Vagina (tissue), 2 donors: ENCODE measurements at places on chromosomes 1 and 21.
A peak's percentile ranks its signal among the peaks of the same experiment; 100 is the strongest.

GRCh38 chr1:170461291-170461747, 70.6 kb upstream of the GORAB start:
- DNase-seq = no peak

GRCh38 chr1:205505791-205506190, 1.3 kb downstream of the CDK18 start:
- no peak for DNase-seq

DNA sequence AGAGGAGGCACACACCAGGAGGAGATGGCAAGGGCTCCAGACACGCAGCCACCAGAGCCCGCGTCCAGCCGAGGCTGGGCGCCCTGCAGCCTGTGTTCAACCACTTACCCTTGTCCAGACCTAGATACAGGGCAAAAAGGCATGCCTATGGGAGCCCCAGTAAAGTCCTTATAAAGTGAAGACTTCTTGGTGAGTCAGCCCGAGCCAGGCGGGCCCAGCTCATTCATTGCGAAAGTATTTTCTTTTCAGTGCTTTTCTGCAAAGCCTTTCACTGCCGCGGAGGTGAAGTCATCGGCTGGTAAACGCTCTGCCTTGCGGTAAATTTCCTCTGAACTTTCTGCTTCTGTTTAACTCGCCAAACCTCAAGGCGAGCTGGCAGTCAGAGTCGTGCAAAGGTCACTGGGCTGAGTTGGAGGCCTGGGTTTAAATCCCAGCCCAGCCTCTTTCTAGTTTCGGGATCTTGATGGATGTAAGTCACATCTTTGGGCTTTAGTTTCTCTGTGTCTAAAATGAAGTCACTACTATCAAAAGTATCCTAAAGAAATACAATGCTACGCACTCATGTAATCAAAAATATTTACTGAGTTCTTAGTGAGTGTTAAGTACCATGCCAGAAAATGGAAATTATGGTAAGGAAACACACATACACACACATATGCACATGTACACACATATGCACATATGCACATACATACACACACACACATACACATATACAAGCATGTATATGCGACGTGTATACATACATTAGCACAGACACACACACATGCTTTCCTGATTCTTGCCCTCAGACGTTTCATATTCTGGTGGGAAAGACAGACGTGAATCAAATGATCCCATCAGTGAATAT, 54.7 kb upstream of the IFFO2 start:
- DNase-seq = peak; percentile 97

DNA sequence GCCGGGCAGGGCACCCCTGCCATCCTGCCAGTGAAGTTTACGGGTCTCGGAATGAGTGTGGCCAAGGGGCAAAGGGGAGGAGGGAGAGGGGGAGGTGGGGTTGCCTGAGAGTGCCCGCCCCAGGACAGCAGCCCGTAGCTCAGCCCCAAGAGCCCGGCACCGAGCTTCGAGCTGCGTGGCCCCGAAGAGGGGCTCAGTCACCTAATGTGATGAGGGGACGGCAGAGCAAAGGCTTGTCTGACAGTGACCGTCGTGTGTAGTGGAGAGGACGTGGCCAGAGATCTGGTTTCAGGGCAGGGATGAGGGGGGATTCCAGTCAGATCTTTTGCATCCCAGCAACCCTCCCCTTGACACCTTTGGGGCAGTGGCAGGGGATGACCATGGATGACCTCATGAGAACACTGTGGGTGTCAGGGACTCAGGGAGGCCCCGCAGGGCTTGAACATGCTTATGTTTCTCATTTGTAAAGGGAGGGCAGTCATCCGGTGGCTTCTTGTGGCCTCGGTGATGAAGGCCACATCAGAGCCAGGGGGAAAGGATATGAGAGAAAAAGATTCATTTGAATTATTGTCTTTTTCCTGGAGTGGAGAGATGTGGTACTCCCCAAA, 1.1 kb upstream of the TRPM2 start:
- no peak for DNase-seq

GRCh38 chr1:5002676-5003075, 348.3 kb downstream of the AJAP1 start:
- peak; percentile 6 for DNase-seq

- no peak for DNase-seq
Measured at GRCh38 chr1:173082913-173083312, 32.2 kb upstream of the TNFSF18 start.

DNA sequence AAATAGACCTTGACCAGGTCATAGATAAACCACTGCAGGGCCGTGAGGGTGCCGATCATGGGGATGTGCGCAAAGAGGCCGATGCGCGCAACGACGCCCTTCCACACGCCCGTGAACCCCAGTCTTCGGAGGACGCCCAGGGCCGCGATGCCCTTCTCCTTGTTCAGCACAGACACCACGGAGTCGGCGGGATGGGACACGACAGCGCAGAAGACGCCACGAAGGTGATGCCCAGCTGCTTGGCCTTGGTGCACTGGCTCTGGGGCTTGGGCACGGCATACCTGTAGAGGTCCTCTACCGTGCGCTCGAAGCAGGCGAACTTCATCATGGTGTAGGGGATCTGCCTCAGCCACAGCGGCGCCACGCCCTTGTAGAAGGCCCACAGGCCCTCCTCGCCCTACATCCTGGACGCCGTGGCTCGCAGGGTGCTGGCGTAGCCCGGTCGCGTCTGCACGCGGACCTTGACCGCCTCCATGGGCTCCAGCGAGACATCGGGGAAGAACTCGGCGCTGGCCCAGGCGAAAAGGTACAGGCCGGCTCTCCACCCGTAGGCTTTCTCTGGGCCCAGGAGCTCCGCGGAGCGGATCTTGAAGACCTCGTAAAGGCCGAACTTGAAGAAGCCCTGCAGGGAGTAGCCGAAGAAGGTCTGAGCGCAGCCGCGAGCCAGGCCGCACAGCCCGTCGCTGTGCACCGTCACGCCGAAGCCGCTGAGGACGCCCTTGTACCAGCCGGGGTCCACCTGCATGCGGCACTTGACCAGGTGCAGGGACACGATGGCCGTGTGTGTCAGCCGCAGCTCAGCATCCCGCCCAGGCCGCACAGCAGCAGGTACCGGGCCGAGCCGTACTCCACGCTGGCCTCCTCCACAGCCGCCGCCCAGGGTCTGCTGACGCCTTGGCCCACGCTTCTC, 20.5 kb upstream of the DMRTB1 start:
- DNase-seq = no peak

- no peak for DNase-seq
Measured at GRCh38 chr21:36104317-36105300, 30.3 kb upstream of the CBR3 start.

GRCh38 chr1:22808676-22809483, 98.2 kb downstream of the EPHB2 start:
- no peak for DNase-seq

GRCh38 chr1:12407050-12407961, 177.5 kb downstream of the VPS13D start:
- no peak for DNase-seq

- no peak for DNase-seq
Measured at GRCh38 chr1:243246916-243247315, 8.2 kb downstream of the CEP170 start.

DNA sequence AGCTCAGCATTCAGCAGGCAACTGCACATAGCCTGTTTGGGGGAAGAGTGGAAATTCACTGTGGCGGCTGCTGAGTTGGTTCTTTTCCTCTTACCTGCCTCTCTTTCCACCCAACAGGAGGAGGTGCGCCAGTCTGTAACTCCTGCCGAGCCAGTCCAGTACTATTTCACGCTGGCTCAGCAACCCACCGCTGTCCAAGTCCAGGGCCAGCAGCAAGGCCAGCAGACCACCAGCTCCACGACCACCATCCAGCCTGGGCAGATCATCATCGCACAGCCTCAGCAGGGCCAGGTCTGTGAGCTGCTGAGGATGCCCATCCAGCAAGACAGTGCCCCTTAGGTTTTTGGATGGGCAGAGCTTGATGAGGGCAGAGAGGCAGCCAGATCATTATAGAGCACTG, 25.6 kb upstream of the KCNQ4 start:
- DNase-seq = no peak

GRCh38 chr1:5009376-5010065, 355.1 kb downstream of the AJAP1 start:
- DNase-seq = no peak

GRCh38 chr1:100542285-100542684, 4.3 kb downstream of the GPR88 start:
- DNase-seq = no peak

DNA sequence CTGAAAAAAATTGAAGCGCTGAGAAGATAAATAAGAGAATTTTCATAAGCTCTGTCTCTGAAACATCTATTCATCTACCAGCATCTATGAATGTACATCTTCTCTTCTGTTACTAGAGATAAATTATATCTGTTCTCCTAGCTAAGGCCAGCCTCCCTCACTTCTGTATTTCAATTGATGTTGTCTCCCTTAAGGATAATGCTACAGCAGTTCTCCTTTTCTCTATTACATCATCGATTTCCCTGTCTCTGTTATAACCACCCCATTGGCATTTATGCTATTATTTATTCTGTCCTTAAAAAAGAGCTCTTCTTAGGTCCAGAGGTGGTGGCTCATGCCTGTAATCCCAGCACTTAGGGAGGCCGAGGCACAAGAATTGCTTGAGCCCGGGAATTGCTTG, 42.9 kb upstream of the TMCO2 start:
- no peak for DNase-seq

GRCh38 chr1:95369985-95370690, 136.1 kb downstream of the RWDD3 start:
- DNase-seq = no peak

DNA sequence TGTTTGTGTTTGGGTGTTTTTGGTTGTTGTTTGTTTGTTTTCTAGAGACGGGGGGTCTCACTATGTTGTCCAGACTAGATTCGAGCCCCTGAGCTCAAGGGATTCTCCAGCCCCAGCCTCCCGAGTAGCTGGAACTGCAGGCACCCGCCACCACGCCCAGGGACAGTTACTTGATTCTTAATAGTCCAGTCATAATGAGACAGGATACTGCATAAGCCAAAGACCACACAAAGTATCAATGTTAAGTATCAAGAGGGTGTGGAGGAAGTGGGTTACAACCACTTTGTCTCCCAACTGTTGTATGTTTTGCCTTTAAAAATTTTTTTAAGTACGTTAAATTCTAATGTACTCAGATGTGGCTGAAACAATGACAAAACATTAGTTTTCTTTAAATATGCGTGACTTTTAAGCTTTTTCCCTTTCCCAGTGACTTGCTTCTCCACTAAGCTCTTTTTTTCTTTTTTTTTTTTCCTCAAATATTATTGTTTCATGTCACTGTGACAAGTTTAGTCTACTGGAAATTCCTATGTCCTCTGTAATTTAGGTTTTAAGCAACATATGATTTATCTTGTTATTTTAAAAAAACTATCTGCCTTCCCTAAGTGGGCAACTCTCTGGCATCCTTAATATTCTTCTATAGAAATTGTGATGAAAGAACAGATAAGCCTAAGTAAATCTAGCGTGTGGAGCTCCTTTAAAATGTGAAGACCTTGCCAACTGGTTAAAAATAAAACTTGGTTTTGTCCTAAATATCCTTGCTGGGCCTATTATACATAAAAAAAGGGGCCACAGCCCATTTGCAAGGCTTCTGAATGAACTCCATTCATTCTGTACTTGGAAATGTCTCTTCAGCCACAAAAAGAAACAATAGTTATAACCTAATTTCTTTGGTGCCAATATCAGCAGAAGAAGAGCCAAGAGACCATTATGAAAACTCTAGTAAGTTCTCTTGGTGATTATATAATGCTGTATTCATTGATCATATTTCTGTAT, 56.2 kb upstream of the DPH5 start:
- DNase-seq = no peak

DNA sequence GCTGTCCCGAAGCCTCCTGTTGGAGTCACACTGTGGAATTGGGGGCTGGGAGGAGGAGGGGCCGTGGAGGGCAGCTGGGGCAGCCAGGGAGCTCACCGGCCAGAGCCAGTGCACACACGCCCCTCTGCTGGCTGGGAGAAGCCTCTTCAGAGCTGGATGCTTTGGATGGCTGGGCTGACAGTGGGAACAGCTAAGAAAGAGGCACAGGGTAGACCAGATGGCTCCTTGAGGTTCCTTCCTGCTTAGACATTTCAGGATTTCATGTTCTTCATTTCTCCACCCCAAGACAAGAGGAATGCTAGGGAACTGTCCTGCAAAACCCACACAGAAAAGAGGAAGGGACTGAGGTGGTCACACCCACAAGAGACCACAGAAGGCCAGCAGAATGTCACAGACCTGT, 254.8 kb upstream of the VAMP3 start:
- no peak for DNase-seq

DNA sequence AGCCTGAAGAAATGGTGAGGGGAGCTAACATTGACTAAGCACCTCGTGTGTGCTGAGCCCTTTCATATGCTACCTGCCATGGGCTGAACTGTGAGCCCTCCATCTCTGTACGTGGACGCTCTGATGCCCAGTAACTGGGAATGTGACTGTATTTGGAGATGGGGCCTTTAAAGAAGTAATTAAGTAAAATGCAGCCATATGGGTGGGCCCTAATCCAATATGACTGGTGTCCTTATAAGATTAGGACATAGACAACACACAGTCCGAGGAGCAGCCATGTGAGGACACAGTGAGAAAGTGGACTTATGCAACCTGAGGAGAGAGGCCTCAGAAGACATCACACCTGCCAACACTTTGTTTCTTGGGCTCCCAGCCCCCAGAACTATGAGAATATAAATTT, 92.7 kb upstream of the ATP1B1 start:
- no peak for DNase-seq

DNA sequence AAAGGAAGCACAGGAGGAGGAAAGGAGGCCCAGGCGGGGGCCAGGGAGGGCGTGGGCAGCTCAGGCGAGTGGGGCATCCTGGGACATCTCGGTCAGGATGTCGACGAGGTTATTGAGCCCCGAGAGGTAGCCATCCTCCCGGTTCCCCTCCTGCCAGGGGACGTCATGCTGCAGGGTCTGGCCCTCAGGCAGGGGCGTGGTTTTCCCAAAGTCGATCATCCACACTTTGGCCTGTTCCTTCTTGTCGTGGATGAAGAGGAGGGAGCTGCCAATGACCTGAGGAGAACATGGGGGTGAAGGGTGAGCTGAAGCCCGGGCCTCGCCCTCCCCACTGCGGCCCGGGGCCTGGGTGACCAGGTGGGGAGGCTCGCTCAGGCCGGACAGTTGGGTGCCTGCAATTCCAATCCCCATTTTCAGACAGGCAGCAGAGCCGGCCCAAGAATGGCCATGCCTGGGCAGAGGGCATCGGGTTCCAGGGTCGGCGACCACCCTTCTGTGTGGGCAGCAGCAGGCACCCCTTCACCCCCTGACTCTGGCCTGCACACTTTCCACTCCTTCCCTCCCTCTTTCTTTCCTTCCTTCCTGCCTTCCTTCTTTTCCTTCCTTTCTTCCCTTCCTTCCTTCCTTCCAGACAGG, 86.2 kb downstream of the STUM start:
- DNase-seq = no peak

DNA sequence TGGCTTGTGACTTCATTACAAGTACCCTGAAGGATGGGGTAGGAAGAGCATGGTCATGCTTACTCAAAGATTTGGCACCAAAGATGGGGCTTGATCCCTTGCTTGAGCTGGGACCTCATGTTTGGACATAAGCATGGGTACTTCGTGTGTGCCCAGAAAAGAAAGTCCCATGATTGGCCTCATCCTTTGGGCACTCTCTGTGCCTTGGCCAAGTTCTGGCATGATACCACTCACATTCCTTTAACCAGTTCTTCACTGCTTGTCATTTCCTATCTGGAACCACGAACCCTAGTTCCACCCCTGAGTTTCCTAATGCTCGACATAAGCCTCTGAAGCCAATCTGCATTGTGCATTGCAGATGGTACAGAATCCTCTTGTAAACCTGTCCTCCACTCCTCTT, 107.0 kb downstream of the NAV1 start:
- DNase-seq = no peak

GRCh38 chr1:182624577-182624976, 20.4 kb upstream of the RGS16 start:
- no peak for DNase-seq
